Erythroblast (primary cell): ENCODE measurements at places on chromosomes 5 and 9.
A peak's percentile ranks its signal among the peaks of the same experiment; 100 is the strongest.

DNA sequence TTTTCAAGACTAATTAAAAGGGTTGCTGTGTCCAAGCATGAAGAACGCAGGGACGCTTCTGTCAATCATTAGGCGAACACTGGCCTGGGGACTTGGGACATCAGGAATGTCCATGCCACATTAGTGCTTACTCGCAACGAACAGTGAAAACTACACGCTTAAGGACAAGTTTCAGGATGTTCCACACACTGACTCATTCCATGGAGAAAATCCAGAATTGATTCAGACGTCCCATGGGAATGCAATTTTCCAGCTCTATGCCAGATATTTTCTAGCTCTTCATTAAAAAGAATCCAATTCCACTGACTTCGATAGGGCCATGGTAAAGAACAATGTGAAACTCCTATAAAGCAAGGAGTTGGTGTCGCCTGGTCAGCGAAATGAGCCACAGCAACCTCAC is 98.2 kb downstream of the CAMSAP1 start:
- DNase-seq, result no peak

- peak; percentile 74 for DNase-seq
These were observed at the start of gene KIAA1958 for GRCh38 chr9:112486221-112487007. Gene KIAA1958, plus strand, starts transcription at chr9:112486827. Its CDS starts 87,254 bp downstream, at chr9:112574081.

DNA sequence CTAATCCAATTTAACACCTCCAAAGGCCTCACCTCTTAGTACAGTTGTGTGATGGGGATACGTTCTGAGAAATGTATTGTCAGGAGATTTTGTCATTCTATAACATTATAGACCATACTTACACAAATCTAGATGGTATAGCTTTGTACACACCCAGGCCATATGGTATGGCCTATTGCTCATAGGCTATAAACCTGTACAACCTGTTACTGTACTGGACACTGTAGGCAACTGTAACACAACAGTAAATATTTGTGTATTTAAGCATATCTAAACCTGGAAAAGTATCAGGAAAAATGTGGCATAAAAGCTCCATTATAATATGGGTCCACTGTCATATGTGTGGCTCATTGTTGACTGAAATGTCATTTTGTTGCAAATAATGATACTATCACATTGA is 12.1 kb downstream of the ACER2 start:
- no peak for DNase-seq

- peak; percentile 60 for DNase-seq
These were observed 33.4 kb upstream of the NCS1 start for GRCh38 chr9:130138791-130139190.

GRCh38 chr5:62626534-62626933 is 47.9 kb downstream of the LRRC70 start:
- no peak for DNase-seq
